ENCODE measurements at places on chromosomes 16 and 17.

- no peak for DNase-seq
Observed at GRCh38 chr17:79504181-79504605, 106.7 kb downstream of the RBFOX3 start.

- no peak for DNase-seq
Observed at GRCh38 chr17:17180141-17180603, 26.0 kb downstream of the PLD6 start.

DNA sequence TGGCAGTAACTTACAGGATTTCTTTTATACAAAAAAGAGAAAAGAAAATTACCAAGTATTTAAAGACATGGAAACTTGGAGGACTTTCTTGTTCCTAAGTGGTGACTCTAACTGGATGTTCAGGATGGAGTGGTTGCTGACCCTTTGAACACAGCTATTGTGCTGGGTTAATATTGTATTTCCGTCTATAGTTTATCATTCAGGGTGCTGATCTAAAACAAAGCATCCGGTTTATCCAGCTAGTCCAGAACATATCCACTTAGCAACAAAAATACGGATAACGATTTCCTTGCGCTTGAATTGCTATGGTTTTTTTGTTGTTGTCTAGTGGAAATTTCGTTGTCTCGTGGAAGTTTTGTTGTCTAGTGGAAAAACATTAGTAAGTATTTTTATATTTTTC lies 38.2 kb downstream of the SNTB2 start:
- no peak for DNase-seq

GRCh38 chr16:57537581-57538234 lies 1.3 kb upstream of the CCDC102A start:
- DNase-seq: no peak

- DNase-seq: peak; percentile 51
Observed at GRCh38 chr16:67247192-67248072, at the start of gene FHOD1. Gene FHOD1, minus strand, starts transcription at chr16:67247481. Its CDS starts 71 bp downstream, at chr16:67247410.

DNA sequence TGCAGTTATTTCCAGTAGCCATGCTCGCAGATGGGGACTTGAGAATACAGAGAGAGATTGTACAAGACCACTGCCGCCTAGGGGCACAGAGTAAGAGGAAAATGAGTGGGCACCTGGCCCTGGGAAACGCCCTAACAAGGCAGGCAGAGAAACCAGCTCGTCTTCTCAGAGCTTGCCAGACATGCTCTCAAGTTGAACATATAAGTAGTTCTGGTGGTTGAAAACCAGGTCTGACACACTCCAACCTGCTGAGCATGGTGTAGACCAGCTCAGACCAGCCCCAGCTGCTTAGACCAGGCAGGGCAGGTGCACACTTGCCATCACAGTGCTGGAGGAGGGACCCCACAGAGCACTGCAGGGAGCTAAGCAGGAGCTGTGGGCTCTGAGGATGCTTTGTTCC lies 250.5 kb downstream of the CPPED1 start:
- DNase-seq: no peak

DNA sequence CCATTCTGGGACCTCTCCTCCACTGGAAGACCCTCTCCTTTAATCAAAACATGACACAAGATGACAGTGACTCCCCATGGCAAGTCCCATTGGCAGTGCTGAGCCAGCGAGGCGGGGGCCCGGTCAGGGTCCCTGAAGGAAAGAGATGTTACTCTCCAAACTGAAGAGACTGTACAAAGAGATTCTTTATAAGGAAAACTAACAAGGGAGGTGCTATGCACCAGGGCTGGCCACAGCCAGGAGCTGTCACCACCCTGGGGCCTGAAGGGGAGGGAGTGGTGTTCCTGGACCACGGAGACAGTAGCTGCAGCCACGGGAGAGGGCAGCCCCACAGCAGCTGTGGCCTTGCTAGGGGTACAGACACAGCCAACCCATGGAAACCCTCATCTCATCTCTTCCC lies 123.1 kb downstream of the XYLT1 start:
- no peak for DNase-seq

DNA sequence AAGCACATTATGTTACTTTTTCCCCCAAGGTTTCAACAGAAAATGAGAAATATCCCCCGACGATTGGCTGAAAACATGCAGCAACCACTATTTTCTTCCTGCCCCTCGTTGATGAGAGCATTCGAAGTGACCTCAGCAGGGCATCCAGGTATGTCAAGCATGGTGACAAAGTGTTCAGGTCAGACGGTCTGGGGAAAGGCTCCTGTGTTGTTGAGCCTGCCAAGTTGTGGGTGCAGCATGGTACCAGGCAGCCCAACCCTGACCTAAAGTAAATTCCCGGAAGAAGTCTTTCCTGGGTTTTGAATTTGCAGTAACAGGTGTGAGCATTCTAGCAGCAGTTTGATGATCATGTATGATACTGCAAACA lies 51.7 kb upstream of the SEC14L1 start:
- DNase-seq: no peak

DNA sequence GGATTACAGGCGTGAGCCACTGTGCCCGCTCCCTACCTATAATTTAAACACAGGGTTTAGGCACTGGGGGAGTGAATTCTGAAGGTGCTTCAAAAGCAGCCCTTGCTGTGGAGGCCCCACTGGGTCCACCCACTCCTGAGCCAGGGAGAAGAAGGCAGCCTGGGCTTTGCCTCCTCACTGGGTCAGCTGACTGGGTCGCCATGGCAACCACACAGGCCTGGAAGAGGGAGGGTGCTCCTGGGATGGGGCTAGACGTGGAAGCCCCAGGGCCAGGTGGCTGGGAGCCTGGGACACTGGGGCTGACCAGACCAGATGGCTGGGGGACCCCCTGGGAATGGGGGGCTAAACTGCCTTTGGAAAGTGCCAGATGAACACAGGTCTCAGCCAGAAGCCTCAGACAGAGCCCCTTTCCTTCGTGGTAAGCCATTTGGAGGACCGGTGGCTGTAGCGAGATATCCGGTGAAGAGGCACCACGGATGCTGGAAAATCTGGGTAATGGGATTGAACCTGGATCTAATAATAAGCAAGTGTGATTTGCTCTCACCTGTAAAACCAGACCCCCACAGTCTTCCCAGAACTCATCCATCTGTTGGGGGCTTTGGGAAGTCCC lies 32.9 kb downstream of the TRARG1 start:
- no peak for DNase-seq

DNA sequence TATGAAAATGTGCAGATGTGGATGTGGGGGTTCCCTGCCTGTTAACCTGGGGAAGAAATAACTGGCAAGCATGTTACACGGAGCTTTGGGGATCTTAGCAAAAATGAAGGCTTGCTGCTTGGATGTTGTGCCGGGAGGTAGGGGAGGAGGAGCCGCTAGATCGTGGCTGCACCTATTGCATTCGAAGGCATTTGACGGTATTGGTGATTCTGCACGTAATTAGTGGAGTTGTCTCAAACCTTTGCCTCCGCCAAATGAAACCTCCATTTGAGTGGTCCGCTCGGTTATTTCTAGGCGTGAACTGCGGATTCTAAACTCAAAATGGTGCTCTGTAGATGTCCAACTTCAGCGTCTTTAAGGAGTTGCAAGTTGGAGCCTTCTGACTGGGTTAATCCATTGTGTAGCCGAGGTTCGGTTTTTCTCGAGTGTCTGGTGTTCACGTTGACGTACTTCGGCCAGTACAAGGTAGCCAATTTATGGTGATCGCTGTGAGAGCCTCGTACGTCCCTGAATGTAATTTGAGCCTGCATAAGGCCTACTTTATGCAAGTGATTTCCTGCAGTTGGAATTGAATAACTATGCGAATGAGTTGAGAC lies 1.5 kb downstream of the TNRC6C start:
- DNase-seq: no peak

DNA sequence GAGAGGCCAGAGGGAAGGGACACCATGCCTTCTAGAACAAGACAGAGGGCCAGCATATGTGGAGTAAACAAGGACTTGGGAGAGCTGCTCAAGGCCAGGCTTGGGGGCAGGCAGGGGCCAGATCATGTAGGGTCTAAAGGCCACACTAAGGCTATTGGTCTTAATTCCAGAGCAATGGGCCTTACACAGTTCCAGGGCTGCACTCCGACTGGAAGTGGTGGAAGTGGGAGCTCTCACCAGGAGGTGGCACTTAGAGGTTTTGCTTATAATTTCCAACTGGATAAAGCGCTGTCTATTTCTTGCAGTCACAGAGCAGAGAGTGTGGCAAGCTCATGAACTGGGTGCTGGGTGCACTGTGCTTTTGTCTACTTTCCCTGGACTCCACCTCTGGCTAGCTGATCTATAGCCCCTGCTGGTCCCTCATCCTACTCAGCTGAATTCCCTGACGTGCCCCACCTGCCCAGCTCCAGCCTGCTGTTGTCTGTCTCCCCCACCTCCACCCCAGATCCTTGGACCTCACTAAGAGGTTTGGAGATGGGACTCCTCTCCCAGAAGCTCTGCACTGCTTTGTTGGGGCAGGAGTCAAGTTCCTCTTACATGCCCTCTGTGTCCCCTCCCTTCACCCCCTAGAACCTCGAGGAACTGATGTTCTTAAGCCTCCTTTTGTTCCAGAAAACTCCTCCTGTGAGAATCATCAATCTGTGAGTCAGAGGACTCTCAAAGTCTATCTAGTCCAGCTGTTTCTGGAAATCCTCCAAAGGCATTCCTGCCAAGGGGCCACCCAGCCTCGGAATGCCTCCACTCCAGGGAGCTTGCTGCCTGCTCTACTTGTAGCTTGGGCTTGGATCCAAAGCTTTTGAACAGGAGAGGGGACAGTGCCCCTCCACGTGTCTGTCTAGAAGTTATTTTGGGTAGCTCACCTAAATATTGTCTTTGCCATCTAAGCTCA lies 48.1 kb upstream of the KSR1 start:
- no peak for DNase-seq

GRCh38 chr17:4740584-4740983 lies 856 bp upstream of the CXCL16 start:
- DNase-seq: no peak

GRCh38 chr16:11079652-11080187 lies 135.4 kb downstream of the CLEC16A start:
- DNase-seq: no peak

DNA sequence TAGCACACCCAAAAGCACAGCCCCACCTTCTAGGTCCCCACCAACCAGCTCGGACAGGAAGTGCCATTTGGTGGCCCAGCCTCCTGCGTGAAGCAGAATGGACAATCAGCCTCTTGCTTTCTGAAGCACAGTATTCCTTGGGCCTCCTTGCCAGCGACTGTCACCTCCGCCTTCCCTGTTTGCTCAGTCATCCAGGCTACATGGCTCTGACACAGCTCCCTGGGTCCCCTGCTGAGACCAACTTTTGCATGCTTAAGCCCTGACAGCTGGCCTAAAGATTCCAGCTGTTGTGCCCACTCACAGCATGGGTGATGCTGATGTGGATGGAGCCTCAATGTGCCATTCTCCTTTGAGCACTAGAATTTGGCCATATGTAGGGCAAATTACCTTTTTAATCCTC lies 4.5 kb upstream of the CACNG5 start:
- no peak for DNase-seq

DNA sequence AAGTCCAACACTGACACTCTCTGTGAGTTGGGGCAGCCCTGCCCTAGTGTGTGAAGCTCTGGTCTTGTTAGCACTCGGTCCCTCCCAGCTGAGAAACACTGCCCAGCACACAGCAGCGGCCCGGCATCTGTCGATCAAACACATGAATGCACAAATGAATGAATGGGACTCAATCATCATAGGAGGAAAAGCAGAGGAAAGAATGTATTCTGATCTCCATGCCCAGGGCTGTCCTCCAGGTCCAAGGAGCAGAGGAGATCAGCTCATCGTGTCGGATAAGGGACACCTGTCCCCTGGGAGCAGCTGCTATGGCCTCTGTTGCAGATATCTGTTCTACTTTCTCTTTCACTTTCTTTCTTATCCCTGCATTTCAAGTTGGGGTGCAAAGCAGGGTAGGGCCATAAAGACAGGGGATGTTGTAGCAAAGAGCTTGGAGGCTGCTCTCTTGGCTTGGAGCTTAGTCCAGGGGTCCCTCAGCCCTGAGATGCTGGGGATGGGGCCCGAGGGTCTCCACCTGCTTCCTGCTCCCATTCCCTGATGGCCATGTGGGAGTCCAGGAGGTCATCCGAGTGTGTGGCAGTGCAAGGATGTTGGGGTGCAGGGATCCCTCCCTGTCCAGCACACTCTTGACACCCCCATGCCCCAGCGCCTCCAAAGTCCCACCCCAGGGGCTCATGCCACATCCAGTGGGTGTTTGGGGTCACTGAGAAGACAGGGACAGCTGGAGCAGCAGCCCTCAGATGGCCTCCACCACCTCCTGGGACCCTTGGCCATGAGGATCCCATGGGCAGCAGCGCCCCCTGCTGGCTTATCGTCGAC lies 88.2 kb downstream of the IRF8 start:
- no peak for DNase-seq
